ENCODE measurements at places on chromosomes 7 and 10. TPM values are rescaled to one million over a fixed set of nuclear protein-coding genes. Genes with fewer than 3 reads are reported as not detected.

Gene TLX1
- not detected for total RNA-seq

Gene TSPAN33
- 0.38 TPM for total RNA-seq

Gene CFAP43
- total RNA-seq: 0.09 TPM

Gene ADAP1
- 3.6 TPM for total RNA-seq

Gene SRRM3
- total RNA-seq: 0.45 TPM

Gene CALHM1
- not detected for total RNA-seq

Gene CC2D2B
- total RNA-seq: not detected

Gene SLC26A4
- total RNA-seq: 0.99 TPM

Gene CALHM2
- total RNA-seq: 13.0 TPM
